ENCODE measurements at places on chromosomes 5 and 9. TPM values are rescaled to one million over a fixed set of nuclear protein-coding genes. Genes with fewer than 3 reads are reported as not detected.

PCDHA1 gene
- total RNA-seq: 0.22 TPM

SELENOP gene
- 43.6 TPM for total RNA-seq

GLRA1 gene
- 0.22 TPM for total RNA-seq

NKD2 gene
- 0.59 TPM for total RNA-seq

PCDHGA12 gene
- total RNA-seq: 3.2 TPM

HMCN2 gene
- total RNA-seq: 2.1 TPM

SPAG8 gene
- 1.4 TPM for total RNA-seq

All from motor neuron (in vitro differentiated cells).